ENCODE measurements at places on chromosomes 2 and 18. TPM values are rescaled to one million over a fixed set of nuclear protein-coding genes. Genes with fewer than 3 reads are reported as not detected.

DNA sequence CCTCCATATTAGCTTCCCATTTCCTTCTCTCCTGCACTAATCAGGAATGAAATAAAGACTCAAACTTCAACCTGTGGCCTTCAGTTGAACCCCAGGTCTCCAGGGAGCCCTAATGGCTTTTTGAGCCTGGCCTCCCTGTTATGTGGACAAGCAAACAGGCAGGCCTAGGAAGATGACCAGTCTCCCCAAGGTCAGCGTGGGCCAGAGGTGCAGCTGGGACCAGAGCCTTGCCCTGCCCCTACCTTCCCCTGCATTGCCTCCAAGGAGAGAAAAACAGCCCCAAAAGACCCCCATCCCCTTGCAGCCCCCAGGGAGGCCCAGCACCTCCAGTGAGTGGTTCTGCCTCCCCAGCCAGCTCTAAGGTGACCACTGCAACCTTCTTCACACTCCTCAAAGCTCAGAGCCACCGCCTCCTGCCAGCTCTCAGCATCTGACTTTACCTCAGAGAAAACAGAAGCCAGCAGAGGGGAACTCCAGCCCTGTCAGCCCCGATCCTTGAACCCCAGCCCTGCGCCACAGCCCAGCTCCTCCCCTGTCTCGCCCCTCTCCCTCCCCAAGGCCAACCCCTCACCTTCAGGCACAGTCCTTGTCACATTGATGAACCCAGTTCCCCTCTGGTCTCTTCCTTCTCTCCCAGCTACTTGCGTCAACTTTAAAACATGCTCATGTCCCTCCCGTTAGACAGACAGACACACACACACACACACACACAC lies 59.5 kb upstream of the ID2 start:
- no peak for DNase-seq
- H3K27me3 ChIP-seq, result no peaks in the 10 kb centered on the region
- no peak overlapping the region for H3K27ac ChIP-seq
- H3K4me3 ChIP-seq, result no peak overlapping the region

Gene SAG
- 25.6 TPM for polyA plus RNA-seq

Gene HNMT
- 13.6 TPM for polyA plus RNA-seq

- no peak for DNase-seq
- H3K27me3 ChIP-seq, result no peaks in the 10 kb centered on the region
- H3K27ac ChIP-seq, result no peak overlapping the region
- H3K4me3 ChIP-seq, result no peak overlapping the region
- H3K4me1 ChIP-seq, result peaks cover 4% of the 10 kb centered on the region
These were observed 94.1 kb downstream of the GALNT3 start for GRCh38 chr2:165699946-165700345.

GRCh38 chr2:128368437-128369107 lies 49.9 kb upstream of the HS6ST1 start:
- no peak overlapping the region for H3K4me3 ChIP-seq
- peaks cover 21% of the 10 kb centered on the region for H3K4me1 ChIP-seq
- DNase-seq, result no peak
- H3K27me3 ChIP-seq, result no peaks in the 10 kb centered on the region
- H3K27ac ChIP-seq, result no peak overlapping the region

DNA sequence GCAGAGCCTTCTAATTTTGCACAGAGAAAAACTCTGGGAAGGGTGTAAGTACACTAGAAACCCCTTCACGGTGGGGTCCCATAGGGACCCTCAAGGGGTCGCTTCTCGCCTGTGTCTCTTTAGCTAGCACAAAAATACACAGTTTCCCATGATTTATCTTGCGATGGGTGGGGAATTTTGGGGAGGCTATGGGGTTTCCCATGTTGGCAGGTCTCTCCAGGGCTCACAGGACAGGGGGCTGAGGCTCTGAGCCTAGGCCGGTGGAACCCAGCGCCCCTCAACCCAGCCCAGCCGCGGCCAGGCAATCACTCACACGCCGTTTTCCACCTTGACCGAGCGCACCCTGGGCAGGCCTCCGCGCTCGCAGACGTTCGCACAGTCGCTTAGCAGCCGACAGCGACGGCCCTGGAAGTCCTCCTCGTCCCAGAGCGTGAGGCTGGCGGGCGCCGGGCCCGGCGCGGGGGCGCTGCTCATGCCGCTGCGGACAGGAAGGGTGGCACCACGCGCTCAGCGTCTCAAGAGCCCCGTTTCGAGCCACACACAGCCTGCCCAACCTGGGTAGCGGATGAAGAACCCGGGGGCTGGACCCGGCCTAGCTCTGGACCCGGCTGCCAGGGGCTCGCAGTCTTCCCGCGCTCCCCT lies 398 bp downstream of the CRYBA2 start:
- no peak for DNase-seq
- no peak overlapping the region for H3K27ac ChIP-seq
- no peaks in the 10 kb centered on the region for H3K36me3 ChIP-seq
- no peaks in the 10 kb centered on the region for H3K27me3 ChIP-seq
- H3K4me1 ChIP-seq, result peaks cover 15% of the 10 kb centered on the region

Gene ALPG
- polyA plus RNA-seq, result 0.44 TPM

- H3K4me1 ChIP-seq, result no peaks in the 10 kb centered on the region
- no peaks in the 10 kb centered on the region for H3K27me3 ChIP-seq
- no peak overlapping the region for H3K4me3 ChIP-seq
- DNase-seq, result no peak
These were observed 111.4 kb downstream of the SLC39A10 start for GRCh38 chr2:195768431-195768830.

GRCh38 chr2:111678651-111679050 lies 205.3 kb downstream of the ANAPC1 start:
- H3K36me3 ChIP-seq, result no peaks in the 10 kb centered on the region
- no peak for DNase-seq

Gene HNRNPA3
- polyA plus RNA-seq, result 284 TPM

Gene WNT6
- 2.7 TPM for polyA plus RNA-seq

GRCh38 chr2:20551945-20552328 lies 99.0 kb downstream of the HS1BP3 start:
- H3K27me3 ChIP-seq, result no peaks in the 10 kb centered on the region
- DNase-seq, result no peak
- H3K4me3 ChIP-seq, result no peak overlapping the region
- H3K36me3 ChIP-seq, result no peaks in the 10 kb centered on the region
- H3K4me1 ChIP-seq, result no peaks in the 10 kb centered on the region

- H3K4me3 ChIP-seq, result no peak overlapping the region
- H3K27me3 ChIP-seq, result no peaks in the 10 kb centered on the region
- no peaks in the 10 kb centered on the region for H3K36me3 ChIP-seq
- H3K4me1 ChIP-seq, result peaks cover 44% of the 10 kb centered on the region
These were observed 13.9 kb downstream of the ARPC2 start for GRCh38 chr2:218230882-218231281.

DNA sequence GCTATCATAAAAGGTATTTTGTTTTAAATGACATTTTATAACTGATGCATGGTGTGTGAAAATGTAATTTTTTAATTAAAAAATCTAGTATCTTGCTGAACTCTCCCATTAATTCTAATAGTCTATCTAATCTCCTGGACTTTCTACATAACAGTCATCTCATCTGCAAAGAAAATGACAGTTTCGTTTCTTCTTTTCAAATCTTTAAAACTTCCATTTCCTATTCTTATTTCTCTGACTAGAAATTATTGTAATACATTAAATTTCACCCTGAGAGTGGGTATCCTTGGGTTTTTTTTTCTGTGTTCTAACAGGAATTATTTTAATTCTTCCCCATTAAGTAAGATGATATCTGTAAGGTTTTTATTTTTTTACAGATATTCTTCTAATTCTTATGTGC lies 120.1 kb downstream of the KCNF1 start:
- no peak overlapping the region for H3K4me3 ChIP-seq
- DNase-seq, result no peak
- H3K36me3 ChIP-seq, result no peaks in the 10 kb centered on the region
- H3K27me3 ChIP-seq, result no peaks in the 10 kb centered on the region
- no peak overlapping the region for H3K27ac ChIP-seq

GRCh38 chr18:48991676-48992075 lies 40.9 kb upstream of the SMAD7 start:
- no peaks in the 10 kb centered on the region for H3K36me3 ChIP-seq
- H3K27me3 ChIP-seq, result no peaks in the 10 kb centered on the region
- peaks cover 9% of the 10 kb centered on the region for H3K4me1 ChIP-seq
- no peak overlapping the region for H3K27ac ChIP-seq
- H3K4me3 ChIP-seq, result no peak overlapping the region

Gene C18orf54
- 18.2 TPM for polyA plus RNA-seq

All from testis (tissue), 5 donors.